ENCODE measurements at places on chromosomes 6 and 20.

DNA sequence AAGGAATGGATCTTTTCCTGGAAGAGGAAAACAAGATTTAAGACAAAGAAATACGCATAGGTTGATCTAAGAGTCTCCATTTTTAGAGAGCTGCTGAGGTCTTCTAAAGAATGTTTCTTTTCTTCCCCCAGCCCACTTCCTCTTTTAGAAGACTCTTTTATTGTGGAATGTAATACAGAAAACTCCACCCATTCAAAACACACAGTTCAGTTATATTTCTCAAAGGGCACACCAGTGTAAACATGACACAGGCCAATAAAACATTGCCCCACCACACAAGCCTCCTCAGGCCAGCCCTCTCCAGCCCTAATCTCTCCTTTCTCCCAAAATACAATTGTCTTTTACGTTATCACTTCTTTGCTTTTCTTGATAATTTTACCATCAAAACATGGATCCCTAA lies 42.8 kb downstream of the SLC35B3 start:
- no peak for DNase-seq

- DNase-seq: no peak
Observed at GRCh38 chr20:62117362-62117646, 5.0 kb upstream of the LSM14B start.

DNA sequence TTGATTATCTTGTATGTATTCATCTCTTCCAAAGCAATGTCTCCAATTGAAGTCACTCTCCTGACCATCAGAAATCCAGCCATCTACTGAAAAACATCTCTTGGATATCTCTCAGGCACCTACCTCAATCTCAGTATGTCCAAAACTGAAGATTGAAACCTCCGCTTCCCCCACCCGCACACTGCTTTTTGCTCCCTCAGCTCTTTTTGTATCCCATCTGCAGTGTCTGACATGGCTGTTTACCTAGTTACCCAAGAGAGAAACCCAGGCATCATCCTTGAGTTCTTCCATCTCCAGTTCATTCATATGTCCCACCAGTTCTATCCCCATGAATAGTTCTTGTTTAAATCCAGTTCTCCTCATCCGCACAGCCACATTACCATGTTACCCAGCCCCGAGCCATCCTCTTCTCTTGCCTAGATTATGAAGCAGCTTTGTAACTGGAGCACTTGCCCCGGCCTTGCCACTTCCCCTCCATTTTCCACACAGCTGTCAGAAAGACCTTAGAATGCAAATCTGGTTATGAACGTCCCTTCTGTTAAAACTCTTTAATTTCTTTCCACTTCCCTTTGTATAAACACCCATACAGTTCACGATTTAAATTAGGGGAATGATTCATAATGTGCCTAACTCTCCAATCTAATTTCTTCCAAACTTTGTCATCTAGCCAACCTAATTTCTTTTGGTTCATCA lies 40.5 kb upstream of the GCLC start:
- DNase-seq: no peak

- no peak for DNase-seq
Observed at GRCh38 chr6:104704191-104704590, 155.5 kb downstream of the HACE1 start.

DNA sequence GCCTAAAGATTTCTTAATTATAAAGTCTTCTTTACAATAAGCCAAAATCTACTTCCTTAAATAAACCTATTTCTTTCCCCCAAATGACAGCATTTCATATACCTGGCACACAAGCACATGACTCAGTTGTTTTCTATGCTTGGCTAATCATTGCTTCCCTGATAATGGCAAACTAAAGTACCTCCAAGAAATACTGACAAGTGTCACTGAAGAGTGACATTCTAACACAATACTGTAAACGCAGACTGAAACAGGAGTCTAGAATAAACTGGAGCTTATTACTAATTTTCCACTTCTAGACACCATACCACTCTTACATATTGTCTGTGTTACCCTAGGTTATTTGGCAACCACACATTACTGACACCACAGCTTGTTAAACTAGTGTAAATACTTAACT lies 14.3 kb downstream of the SYNCRIP start:
- DNase-seq: no peak

Data from left hindlimb (tissue), 1 donor.